ENCODE measurements at places on chromosomes 7 and 10. TPM values are rescaled to one million over a fixed set of nuclear protein-coding genes. Genes with fewer than 3 reads are reported as not detected.

DNA sequence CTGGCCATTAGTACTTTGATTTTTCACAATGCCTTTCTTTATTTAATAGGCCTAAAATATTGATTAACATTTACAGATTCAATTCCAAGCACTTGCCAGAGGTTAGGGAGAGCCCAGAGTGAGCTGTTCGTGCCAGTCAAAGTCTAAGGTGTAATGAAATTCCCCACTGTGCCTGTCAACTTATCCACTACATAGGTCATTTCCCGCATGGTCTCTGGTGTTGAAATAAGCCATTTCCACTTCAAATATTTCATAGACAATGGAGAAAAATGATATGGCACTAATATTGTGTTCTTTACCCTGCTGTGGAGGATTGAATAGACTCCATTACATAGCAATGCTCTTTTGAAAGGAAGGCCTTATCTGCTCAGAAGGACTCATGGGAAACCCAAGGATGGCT, 978.1 kb upstream of the CELF2 start:
- no peak for DNase-seq

DNA sequence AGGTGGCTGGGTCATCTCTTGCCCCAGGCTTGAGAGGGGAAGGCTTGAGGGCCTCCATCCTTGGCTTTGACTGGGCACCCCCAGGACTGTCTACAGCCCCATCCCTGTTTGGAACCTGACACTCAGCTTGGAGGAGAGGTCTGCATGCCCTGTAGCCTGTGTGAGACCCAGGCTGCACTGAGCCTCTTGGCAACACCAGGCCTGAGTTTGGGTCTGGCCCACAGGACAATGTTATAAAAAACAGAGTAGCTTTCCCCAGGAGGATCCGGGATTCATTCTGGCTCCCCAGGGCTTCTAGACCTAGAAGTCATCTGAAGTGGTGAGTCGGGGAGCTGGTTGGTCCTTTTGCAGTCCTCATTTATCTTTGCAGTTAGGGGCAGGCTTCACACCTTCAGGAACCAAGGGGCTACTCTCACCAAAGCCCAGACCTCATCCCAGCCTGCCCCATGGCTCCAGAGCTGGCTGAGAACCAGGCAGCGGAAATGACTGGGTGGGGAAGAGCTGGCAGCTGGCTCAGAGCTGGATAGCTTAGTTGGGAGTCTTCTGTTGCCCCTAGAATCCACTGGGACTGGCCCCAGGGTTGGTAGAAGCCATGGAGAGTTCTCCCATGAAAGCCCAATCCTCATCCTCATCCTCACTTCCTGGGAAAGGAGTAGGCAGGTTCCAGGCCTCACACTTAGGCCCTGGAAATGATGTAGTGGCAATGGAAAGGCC, 68.8 kb downstream of the ADCYAP1R1 start:
- no peak for DNase-seq

The SFR1 gene
- total RNA-seq, result 5.3 TPM

GRCh38 chr10:59838085-59838789, 68.1 kb downstream of the CCDC6 start:
- peak; percentile 7 for DNase-seq

DNA sequence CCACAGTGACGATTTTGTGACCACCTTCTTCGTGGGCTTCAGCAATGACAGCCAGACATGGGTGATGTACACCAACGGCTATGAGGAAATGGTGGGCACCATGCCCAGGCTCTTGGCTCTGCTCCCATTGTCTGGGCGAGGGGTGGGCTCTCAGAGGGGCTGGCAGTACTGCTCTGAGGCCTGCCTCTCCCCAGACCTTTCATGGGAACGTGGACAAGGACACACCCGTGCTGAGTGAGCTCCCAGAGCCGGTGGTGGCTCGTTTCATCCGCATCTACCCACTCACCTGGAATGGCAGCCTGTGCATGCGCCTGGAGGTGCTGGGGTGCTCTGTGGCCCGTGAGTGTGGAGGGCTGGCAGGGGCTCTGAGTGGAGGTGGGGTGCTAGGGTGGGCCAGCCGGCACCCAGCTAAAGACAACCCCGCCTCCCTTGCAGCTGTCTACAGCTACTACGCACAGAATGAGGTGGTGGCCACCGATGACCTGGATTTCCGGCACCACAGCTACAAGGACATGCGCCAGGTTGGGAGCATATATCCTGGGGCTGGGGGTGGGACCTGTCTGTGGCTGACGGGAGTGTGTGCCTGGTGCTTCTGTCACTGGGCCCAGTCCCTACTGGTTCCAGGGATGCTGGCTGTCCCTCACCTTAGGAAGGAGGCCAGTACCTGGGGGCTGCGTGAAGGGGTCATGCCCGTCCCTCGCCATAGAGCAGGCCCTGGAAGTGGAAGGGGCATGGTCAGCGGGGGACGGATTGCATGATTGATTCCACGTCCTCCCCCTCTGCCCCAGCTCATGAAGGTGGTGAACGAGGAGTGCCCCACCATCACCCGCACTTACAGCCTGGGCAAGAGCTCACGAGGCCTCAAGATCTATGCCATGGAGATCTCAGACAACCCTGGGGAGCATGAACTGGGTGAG, 6.8 kb downstream of the AEBP1 start:
- no peak for DNase-seq

DNA sequence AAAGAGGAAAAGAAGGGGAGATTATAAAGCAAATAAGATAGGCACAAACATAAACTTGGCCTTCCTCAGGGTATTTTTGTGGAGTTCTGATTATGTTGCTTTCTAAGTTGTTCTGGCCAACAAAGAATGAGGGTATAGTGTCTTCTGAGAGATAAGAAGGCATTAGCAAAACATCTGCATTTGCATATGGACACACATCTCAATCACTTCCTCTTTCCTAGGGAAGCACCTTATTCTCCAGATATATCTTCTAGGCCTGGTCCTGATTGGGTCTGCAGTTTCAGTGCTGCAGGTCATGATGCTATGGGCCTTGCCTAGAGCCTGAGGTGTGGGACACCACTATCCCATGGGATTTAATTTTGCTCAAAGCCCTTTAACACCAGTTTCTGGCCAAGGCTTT, 308.8 kb upstream of the PHYHIPL start:
- no peak for DNase-seq

The PODXL gene
- 0.65 TPM for total RNA-seq
